ENCODE measurements at places on chromosomes 2 and 18.

DNA sequence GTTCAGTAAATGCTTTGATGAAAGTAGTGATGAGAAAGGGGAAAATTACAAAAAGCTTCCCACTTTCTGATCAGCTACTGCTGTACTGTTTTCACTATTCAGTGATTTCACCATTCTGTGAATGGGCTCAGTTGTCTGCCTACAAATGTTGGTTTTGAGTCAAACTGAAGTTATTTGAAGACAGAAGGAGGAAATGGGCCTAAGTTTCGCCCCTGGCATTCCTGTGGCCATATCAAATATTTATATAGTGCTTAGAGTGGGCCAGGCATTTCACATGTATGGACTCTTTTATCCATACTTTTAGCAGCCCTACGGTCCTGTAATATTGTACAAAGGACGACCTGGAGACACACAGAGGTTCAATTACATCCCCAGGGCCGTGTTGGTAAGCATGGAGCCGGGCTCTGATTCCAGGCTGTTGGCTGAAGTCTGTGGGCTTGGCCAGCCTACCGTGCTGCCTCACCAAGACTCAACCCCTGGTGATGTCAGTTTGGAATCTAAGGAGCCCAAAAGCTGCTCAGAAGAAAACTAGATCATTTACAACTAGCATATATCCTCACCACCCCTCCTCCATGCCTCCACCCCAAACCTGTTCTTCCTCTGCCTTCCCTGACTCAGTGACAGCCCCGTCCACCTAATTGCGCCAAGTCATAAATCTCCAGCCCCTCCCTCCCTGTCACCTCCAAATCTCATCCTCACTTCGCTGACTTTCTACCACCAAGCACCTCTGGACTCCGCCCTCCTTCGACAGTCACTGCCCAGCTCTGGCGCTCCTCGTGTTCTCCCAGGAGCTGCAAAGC, 10.1 kb upstream of the GRHL1 start:
- no peak for DNase-seq

- DNase-seq, result no peak
Observed at GRCh38 chr2:239910851-239911640, 114.1 kb downstream of the NDUFA10 start.

- DNase-seq, result no peak
Observed at GRCh38 chr18:68937029-68937599, 139.2 kb downstream of the CCDC102B start.

GRCh38 chr2:238527565-238527964, 100.8 kb downstream of the ASB1 start:
- DNase-seq, result no peak

- DNase-seq, result no peak
Observed at GRCh38 chr2:202036601-202037037, 3.0 kb downstream of the FZD7 start.

All from stimulated activated naive CD4-positive, alpha-beta T cell treated with Interleukin-2 at 50 U/mL for 16 hours (primary cell).